DMS53 (cell line): ENCODE measurements at places on chromosomes 5 and 9.

GRCh38 chr9:32218100-32218767, 166.2 kb upstream of the ACO1 start:
- DNase-seq, result no peak

DNA sequence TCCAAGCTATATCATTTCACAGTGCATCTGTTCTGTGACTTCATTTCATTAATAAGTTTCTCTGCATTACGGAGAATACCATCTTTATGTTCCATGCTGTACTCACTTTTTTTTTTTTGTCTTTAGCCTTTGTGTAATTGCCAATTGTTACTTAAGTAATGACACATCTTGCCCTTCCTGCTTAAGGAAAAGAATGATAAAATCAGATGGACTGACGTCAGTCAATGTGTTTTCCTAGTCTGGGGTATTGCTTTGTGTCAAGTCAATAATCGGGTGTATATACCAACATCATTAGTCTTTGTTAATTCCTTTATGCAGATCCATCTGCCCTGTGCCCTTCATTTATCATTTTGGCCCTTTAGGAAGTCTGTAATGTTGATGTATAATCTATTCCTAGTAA, 133.5 kb downstream of the CD180 start:
- DNase-seq, result no peak

DNA sequence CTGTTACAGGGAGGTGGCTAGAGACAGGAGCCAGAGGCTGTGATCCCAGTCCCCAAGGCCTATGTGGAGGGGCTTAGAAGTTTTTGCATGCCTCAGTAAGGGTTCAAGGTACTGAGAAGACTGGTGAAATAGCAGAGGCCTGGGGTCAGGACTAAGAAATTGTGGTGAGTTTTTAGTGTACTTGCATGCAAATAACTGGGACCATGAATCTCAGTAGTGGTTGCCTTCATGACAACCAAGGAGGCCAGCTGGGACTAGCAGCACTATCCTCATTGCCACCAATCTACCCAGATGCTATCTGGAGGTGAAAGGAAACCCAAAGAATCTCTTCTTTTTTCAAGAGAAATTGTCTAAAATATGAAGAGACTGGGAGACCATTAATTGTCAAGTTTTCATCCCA, 395.1 kb downstream of the CETN3 start:
- no peak for DNase-seq

DNA sequence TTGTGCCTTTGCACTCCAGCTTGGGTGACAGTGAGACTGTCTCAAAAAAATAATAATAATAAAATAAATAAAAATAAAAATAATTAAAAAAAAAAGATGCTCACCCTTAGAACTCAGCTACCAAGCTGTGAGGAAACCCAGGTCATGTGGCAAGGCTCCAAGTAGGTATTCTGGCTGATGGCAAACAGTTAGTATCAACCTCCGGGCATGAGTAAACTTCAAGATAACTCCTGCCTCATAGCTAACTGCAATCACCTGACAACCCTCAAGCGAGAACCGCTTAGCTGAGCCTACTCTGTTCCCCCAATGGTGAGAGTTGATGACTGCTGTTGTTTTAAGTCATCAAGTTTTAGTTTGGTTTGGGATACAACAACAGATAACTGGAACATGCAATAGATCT, 6.1 kb upstream of the SLC44A1 start:
- no peak for DNase-seq

DNA sequence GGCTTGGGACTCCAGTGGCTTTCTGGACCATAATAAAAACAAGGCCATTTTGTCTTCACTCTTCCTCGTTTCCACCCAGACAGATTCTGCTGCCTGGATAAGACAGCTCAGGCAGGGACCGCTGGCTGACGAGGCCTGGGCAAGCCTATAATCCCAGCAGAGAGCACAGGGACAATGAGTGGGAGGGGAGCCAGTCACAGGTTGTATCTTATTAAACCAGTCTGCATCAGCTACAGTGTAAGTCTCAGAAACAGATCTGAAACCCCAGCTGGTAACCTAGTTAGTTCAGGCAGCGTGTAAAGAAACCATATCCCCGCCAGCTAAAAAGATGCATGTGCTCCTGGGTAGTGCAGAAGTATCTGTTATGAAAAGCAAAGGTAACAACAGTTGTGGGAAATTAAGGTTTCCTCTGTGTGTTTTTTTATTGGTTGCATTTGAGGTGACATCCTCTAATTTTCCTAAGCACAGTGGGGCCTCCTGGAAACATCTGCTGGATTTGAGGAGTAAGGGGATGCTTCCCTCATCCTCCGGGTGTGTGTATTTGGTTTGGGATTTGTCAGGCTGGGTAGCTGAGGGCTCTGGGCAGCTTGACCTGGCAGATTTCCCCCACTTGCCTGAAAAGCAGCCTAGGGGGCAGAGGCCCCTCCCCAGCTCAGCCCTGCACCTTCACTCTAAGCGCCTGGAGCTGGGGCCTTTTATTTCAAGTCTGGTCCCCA, 15.2 kb upstream of the TAL2 start:
- no peak for DNase-seq

- no peak for DNase-seq
These were observed 44.0 kb downstream of the TNPO1 start for GRCh38 chr5:72860499-72860898.
